ENCODE measurements at places on chromosomes 3 and 15.
A peak's percentile ranks its signal among the peaks of the same experiment; 100 is the strongest.

DNA sequence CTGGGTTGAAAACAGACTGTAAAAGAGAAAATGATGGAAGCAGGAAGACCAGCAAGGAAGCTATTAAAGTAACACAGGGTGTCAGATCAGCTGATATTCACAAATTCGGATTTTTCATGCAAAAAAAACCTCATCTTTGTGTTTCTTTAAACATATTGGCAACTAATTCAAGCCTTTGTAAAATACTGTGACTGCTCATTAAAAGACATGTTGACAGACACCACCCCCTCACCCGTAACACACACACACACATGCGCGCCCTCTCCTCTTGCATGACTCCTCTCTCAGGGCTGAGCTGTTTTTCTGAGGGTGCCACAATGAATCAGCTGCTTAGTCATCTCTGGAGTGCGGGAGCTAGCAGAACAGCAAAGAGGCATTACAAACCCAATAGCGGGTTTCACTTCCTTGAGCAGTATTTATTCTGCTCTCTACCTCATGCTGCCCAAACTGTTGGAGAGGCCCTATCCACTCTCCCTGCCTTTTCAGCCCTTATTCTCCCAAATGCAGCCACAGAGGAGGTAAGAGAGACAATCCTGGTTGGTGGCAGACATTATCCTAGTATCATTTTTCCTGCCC, 35.8 kb upstream of the CCDC80 start:
- DNase-seq: peak; percentile 87

- no peak for DNase-seq
These were observed 55.7 kb downstream of the SPSB4 start for GRCh38 chr3:141106842-141107241.

DNA sequence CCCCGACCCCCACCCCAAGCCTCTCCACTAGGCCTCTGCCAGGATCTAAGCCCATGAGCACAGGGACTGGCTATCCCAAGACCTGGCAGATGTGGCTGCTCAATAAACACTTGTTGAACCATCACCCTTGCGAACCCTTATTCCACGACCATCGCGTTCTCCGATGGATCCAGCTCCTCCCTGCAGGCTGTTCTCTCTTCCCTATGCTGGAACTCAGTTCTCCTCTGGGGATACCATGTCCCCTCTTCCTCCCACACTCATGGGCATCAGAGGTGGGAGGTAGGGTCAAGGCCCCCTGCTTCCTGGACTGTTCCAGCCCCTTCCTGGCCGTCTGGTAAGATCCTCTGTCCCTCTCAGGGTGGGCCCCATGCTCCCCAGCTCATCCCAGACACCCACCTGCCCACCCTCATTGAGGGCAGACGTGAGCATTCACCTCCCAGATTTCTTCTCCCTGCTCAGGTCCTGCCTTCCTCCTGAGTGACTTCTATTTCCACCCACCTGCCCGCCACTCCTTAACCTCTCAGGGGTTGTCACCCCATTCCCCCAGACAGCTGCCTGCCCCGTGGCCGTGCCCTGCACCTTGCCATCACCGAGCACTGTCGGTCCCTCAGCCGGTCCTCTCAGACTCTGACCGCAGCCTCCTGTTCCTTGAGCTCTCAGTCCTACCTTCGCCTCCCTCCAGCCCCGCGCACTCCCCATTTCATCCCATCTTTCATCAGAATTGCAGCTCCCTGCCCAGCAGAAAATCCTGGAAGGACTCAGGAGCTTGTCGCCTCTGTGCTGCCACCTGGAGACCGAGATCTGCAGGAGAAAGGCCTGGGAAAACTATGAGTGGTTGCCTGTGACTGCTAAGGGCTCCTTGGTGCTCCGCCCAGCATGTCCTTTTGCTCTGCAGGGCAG, 42.0 kb downstream of the PML start:
- no peak for DNase-seq

- DNase-seq: no peak
These were observed 243.8 kb downstream of the ALCAM start for GRCh38 chr3:105610473-105610872.

DNA sequence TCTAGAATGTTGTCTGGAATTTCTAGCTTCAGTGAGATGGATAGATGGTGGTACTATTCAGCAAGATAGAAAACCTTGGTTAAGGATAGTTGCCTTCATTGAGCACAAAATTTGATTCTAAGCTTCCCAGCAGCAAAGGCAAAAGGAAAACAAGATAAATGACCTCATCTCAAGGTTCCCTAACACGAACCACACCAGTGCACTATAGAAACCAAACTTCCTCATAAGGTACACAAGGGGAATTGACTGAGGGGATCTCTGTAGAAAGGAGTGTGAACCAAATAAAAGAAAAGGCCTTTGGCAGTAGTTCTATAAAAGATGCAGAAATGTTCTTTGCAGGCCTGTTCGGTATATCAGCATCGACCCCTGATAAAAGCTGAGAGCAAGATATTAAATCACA, 288.9 kb downstream of the SHQ1 start:
- no peak for DNase-seq

GRCh38 chr15:43086551-43086950, 19.3 kb downstream of the UBR1 start:
- DNase-seq: no peak

GRCh38 chr3:189144645-189145044, 27.1 kb upstream of the TPRG1 start:
- DNase-seq: peak; percentile 12

DNA sequence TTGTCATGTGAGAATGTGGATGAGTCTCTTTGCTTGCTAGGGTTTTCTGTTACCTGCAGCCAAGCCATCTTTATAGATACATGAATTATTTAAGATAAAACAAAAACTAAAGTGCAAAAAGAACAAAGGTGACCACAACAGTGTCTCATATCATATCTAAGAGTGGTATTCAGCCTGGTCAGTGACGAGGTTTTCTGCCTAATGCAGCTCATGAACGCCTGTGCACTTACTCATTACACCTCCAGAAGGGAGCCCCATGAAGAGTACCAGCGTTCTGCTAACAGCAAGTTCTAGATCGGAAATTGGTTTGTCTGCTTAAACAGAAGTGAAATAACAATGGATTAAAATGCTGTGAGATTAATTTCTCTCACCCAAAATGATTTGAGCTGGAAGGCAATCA, 19.2 kb downstream of the PXYLP1 start:
- no peak for DNase-seq

DNA sequence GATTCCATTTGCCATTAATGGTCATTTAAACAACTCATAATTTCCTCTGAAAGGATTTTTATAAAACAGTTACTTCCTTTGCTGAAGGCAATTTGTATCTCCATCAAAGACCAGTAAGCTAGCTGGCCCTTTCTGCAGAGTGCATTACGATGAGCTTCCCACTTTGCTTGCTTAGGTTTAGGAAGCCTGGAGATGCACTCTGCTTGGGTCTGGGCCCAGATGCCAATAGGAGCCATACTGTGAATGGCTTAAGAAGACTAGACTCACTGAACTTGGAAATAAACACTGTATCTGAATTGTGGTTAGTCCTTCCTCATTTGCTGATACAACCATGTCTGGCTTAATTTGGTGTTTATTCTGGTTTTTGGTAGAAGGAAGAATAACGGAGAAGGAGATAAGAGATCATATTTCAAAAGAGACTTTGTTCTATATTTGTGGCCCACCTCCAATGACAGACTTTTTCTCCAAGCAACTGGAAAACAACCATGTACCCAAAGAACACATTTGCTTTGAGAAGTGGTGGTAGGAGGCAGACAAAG, 38.1 kb downstream of the OXNAD1 start:
- DNase-seq: no peak

DNA sequence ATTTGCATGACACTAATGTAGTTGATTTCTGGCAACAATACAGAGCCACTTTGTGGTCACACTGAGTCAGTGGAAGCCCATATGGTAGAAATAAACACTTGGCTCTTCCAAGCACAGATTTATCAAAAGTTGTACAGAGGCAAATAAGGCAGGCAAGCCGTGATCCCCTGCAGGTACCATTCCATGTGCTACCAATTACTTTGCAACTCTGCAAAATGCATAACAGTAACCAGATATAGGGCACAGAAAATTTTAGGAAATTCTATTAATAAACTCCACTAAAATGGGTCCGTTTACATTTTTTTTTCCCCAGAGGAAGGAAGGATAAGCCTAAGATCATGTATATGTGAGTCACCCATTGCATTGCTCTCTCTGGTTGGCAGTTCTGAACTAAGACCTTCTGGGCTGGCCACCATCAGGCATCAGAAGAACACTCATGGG, 103.1 kb upstream of the PTX3 start:
- no peak for DNase-seq

GRCh38 chr15:46278062-46278461, 643.2 kb downstream of the SQOR start:
- no peak for DNase-seq

GRCh38 chr15:29917600-29918597, 95.6 kb upstream of the TJP1 start:
- no peak for DNase-seq

- no peak for DNase-seq
These were observed 25.6 kb downstream of the HACD2 start for GRCh38 chr3:123559040-123559861.

DNA sequence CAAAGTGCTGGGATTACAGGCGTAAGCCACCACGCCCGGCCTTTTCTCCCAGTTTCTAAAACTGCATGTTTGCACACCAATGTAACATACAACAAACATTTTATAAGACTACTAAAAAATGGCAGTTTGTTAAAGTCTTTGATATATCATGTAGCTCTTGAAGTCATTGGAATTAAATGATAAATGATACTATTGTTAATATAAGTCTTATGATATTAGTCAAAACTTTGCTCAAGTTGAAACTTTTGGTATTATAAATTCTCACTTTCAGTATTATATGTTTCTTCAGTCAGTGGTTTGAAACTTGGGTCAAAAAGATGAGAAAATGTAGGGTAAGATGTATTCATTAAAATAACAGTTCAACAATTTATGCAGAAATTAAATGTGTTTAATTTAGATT, 117.6 kb upstream of the TBL1XR1 start:
- DNase-seq: no peak

DNA sequence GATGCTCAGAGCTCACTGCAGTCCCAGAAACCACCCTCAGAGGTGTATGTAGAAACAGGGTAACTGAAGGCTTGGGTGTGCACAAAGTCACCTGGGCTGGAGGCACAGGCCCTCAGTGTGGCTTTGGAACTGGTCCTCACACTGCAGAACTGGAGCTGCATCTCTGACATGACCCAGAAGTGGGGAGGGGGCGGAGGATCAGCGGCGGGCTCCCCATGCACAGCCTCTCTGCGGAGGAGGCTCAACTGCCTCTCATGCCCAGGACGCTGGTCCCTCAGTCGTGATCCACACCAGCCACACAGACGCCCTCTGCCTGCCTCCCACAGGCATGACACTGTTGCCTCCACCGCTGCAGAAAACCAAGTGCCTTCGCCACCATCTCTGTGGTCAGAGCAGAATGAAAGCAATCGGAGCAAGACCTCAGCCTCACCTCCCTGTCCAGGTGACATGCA, 73.7 kb downstream of the TM2D3 start:
- no peak for DNase-seq

GRCh38 chr3:71372911-71373637, 210.5 kb downstream of the FOXP1 start:
- DNase-seq: no peak

- DNase-seq: no peak
These were observed 153.6 kb downstream of the TNIK start for GRCh38 chr3:171306631-171307030.

- no peak for DNase-seq
These were observed 10.4 kb downstream of the INO80 start for GRCh38 chr15:41105348-41106334.

- no peak for DNase-seq
These were observed 20.9 kb upstream of the FSTL1 start for GRCh38 chr3:120471643-120472042.

GRCh38 chr15:78418686-78419085, 19.3 kb upstream of the IREB2 start:
- no peak for DNase-seq

DNA sequence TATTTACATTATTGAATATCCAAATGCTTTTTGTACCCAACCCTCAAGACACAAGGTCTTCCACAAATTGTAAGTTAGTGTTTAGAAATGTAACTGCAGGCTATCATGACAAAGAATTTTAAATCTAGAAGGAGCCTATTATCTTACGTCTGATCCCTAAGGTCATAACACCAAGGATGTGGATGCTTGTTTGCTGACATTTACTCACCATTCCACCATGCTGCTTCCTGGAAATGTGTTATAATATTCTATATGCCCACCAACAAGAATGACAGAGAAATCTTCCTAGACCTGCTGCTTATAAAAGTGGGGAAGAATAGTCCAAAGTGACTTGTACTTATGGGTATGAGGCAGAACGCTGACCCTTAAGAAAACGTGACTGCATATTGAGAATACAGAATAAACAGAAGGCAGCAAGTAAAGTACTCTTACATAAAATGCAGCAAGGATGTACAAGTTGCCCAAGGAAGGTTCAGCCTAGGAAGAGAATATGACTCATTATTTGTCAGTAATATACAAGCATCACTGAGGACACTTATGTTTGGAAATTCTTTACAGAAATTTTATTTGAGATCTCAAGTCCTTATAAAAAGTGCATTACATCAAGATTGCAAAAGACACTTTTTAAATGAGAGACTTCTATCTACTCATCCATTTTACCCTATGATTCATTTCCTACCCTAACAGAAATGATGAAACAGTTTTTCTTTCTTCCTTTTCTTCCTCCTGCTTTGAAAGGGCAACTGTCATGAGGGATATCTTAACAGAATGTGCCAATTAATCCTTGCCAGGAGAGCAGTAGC, 59.6 kb downstream of the ESYT3 start:
- DNase-seq: no peak

DNA sequence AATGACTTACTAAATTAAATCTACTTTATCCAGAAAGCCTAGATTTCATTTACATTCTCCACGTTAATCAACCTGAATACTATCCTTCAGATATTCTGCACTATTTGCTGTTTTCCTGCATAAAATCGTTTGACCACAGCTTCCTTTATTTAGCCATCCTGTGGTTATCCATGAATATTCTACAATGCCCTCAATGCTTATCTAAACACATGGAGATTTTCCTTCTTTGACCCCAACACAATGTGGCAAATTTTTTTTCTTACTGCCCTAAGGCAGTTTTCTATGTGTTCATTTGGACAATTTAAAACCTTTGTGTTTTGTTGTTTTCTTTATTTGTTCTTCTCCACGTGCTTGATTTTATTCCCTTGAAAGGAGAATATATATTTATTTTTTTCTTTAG, 495.5 kb upstream of the ROBO1 start:
- DNase-seq: no peak

DNA sequence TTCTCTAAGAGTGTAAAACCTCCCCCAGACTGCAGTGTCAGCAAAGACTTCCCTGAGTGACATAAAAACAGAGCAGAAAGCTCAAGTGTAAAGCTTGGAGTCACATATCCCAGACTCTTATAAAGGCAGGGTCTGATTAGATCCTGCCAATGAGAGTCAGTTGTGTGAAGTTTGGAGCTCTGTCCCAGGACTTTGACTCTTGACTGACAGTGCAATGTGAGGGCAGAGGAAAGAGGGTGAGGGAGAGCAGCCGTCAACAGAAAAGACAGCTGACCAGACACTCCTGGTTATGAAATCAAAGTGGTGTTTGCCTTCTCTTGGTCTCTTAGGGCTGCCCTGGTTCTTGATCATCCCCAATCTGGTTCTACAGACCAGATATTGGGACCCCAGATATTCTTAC, 393.2 kb downstream of the ERC2 start:
- no peak for DNase-seq

All from activated T-helper 2 cell treated with anti-CD3 and anti-CD28 coated beads, Interferon-gamma antibody, Interleukin-2, Interleukin-4, amounts not matched to agents 10 μg/mL and 5 μg/mL and 100 μg/mL, durations not matched to agents 14 hours and 24 hours and 36 hours (primary cell).